ENCODE measurements at places on chromosomes 1 and 21.

DNA sequence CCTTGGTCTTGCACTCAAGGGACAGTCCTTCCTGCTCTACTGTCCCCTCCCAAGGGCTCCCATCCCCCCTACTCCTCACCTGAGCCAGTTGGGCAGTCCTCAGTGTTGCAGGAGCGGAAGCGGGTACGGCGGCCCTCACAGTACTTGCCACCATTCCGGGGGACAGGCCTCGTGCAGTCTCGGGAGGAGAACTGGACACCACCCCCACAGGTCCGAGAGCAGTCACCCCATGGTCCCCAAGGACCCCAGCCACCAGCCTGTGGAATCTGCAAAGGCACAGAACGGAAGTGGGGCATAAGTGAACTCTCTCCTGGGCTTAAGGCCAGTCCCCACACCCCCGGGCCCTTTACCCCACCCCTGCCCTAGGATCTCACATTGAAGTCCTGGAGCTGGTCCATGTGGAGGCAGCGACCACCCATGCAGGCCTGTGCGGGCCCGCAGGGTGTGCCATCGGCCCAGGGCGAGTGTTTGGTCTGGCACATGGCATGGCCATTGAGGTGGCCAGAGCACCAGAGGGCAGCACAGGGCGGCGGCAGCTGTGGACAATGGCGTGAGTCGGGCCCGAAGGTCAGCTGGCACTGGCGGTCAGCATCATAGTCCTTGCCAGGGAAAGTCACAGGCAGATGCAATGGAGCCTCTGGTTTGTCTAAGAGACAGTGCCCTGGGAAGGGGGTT is 5.2 kb downstream of the ADAMTS4 start:
- no peak for DNase-seq

DNA sequence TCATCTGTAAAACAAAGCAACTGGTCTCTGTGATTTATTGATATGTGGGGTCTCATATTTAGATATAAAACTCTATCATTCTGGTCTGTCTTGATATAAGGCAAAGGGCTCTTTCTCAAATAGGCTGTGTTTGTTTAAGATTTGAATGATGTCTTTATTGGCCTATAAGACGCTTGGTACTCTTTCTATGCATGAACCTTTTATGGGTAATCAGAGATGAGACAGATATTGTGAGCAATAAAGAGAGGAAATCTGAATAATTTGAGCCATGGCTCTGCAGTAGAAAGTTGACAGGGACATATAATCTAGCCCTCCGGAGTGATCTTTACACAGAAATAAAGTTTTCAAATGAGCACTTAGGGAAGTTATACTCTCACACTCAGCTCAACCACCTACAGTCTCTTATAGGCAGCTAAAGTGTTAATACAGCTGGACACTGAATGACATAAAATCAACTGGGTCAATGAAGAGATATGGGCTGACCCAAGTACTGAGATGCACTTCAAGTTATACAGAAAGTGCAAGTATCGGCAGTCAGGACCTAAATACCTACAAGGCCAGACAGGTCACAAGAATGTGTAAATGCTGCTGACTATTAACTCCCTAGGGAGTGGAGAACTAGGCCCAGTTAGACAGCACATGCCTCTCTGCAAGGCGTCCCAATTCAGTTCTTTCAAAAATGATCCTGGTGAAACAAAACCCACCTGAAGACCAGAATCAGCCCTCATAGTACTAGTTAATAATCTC is 111.0 kb downstream of the PTPN14 start:
- no peak for DNase-seq

DNA sequence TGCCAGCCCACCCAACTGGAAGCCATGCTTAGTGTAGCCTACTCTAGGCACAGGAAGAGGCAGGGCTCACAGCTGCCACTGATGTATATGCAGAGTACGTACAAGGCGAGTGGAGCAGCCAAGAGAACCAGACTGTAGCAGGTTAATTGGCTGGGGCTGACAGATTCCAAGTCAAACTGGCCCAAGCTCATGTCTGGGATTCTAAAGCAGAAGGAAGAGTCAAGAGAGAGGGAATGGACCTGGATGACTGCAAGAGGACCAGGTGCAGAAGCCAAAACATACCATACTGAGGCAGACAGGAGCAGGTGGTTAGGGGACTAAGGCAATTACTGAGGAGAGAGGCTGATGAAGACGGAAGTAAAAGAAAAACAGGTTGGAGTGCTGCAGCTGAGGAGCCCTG is 51.3 kb upstream of the LRRN2 start:
- DNase-seq, result no peak

- no peak for DNase-seq
Observed at GRCh38 chr1:221549815-221550214, 192.1 kb downstream of the DUSP10 start.

GRCh38 chr1:215256936-215257679 is 174.6 kb downstream of the KCNK2 start:
- DNase-seq, result peak; percentile 16

GRCh38 chr1:221331273-221332183 is 410.4 kb downstream of the DUSP10 start:
- no peak for DNase-seq

DNA sequence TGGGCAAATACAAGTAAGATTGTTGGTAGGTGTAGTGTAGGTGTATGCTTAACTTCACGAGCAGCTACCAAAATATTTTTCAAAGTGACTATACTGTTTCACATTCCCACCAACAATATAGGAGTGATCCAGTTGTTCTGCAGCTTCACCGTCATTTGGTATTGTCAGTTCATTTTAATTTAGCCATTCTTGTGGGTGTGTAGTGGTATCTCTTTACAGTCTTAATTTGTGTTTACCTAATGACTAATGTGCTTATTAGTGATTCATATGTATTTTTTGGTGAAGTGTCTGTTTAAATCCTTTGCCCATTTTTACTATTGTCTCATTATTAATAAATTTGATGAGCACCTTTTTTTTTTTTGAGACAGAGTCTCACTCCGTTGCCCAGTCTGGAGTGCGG is 35.4 kb downstream of the RCSD1 start:
- no peak for DNase-seq

DNA sequence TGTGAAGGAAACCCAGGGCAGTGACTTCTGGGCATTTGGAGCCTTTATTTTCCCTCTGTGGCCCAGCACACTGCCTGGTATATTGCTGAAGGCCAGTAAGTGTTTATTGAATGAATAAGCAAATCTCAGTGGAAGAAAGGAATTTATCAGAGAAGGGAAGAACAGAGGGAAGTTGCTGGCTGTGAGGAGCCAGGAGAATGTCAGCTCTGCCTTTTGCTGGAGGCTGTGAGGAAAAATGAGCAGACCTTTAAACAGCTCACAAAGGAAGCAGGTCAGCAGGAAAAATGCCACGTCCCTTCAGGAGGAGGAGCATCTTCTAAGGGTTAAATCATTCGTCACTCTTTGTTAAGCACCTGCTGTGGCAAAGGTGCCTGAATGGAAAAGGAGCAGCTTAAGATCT is 75.9 kb downstream of the GIPC2 start:
- DNase-seq, result no peak

- DNase-seq, result peak; percentile 46
Observed at GRCh38 chr1:206713910-206714312, 29.2 kb downstream of the MAPKAPK2 start.

GRCh38 chr1:12147201-12147701 is 19.5 kb upstream of the TNFRSF1B start:
- DNase-seq, result no peak

- DNase-seq, result peak; percentile 31
Observed at GRCh38 chr1:23810818-23811540, 10.4 kb upstream of the GALE start.

DNA sequence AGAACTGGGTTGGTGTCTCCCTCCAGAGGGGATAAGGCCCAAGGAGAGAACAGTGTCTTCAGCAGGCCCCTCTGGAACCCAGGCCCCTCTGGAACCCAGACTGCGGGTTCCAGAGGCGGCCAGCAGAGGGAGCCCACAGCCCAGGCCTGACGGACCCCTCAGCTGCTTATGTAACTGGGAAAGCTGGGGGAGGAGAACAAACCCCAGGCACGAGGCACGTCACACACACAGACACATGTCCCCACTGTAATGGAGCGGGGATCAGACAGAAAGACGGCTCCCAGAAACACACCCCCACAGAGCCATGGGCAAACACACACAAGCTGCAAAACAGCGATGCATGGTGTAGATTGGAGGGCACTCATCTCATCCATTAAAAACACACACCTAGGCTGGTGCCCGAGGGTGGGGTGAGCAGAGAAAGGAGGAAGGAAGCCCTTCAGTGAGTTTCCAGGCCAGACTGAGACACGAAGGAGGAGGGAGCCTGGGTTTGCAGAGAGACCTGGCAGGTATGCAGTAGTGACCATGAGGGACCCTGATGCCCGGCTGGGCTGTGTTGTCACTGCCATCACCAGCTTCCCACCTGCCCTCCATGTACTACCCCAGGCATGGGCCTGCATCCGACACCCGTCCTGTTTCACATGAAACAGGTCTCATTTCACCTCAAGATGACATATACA is 2.8 kb upstream of the IGSF8 start:
- peak; percentile 58 for DNase-seq

- no peak for DNase-seq
Observed at GRCh38 chr1:224329484-224329841, 509 bp downstream of the NVL start.

DNA sequence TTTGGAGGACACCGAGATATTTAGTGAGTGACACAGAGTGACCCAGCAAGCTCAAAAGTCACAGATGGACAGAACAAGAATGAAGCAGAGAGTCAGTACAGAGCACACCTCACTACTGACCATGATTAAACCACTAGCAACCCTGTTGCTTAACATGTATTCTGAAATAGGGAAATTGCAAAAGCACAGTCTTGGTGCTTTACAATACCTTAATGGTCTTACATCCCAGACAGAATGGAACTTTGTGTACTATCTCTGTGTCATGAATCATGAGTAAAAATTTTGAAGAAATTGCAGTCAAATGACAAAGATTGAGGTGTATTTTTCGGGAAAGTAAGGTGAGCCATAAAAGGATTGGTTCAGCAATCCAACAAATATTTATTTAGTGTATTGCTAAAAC is 2.7 kb upstream of the SAMSN1 start:
- DNase-seq, result no peak

DNA sequence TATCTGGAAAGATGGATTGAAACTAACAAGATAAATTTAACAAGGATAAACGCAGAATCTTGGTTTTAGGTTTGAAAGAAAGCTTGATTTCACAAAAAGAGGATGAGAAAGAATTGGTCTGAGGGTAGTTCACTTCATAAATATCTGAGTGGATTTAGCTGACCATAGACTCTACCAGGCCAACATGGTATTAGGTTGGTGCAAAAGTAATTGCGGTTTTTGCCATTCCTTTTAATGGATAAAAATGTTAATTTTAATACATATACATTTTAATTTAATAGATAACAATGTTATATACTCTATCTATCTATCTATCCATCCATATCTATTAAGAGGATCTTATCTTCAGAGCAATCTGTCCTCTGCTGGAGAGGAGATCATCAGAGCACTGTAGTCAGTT is 70.2 kb upstream of the PLXNA2 start:
- no peak for DNase-seq

GRCh38 chr1:8424539-8425116 is 106.7 kb downstream of the SLC45A1 start:
- no peak for DNase-seq

- no peak for DNase-seq
Observed at GRCh38 chr1:96837057-96837780, 115.6 kb downstream of the PTBP2 start.

DNA sequence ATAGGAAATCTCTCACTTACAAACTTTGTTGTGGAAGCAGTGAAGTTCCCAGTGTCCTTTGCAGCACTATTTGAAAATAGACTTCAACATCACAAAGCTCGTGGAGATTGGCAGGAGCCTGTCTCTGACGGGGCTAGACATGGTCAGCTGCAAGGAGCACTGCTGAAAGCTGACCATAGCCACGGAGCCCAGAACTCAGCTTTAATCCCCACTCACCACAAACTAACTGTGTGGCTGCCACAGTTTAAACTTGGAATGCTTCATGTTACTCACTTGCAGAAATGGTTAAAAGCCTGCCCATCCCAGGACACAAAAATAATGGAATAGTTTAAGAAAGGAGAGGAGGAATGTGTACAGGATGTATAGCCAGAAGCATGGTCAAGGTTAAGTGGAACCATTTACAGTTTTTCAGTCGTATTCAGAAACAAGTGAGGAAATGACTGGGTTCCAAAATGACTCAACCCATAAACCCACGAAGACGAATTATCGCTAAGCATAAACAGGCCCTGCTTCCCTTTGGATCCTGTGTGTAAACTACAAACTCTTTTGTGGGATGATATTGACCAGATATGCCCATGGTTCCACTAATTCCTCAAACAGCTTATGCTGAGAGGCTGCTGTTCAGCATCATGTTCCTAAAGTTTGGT is 18.2 kb downstream of the DNALI1 start:
- peak; percentile 89 for DNase-seq

- peak; percentile 41 for DNase-seq
Observed at GRCh38 chr1:39575191-39576015, 1.2 kb downstream of the PABPC4 start.

GRCh38 chr21:39533545-39534380 is 79.0 kb upstream of the B3GALT5 start:
- DNase-seq, result no peak

DNA sequence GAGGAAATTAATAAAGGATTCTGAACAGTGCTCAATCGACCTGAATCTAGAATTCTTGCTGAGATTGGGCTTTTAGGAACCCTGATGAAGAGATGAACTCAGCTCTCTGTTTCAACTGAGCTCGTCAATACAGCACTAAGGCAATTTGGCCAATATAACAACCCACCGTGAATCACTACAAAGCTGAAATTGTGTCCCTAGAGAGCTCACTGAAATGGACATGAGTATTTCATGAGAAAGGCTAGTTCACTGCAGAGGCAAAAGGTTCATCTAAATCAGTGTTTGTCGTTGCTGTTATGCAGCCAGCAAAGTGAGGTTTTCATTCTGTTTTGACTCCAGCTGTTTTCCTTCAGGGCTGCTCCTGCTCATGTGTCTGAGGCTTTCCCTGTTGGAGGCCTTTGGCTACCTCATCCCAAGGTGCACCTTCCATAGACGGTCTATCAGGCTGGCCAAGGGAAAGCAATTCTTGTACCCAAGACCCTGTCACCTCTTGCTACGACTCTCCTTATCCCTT is 83.5 kb downstream of the URB2 start:
- DNase-seq, result no peak

DNA sequence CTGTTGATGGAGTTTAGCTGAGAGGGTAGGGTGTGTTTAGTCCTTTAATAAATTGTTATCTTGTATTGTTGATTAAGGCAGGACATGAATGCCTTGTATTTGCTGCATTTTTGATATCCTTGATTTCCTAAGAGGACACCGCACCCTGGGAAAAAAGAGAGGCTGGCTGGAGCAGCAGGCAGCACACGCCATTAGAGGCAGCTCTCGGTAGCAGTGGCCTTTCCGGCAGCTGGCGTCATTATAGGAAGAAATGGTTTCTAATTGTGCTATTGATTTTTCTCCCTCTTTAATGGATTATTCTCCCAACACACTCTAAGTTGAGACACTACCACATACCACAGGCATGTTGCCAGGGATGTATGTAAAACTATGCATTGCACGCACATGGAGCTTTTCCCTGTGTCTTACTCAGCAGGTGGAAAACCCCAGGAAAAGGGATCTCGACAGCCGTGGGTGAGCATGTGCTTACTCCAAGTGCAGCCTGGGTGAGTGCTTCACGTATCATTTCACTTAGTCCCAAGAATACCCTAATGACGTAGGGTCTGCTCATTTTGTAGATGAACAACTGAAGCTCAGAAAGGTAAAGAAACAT is 440.4 kb upstream of the RUNX1 start:
- no peak for DNase-seq

GRCh38 chr1:198265073-198265661 is 108.4 kb downstream of the NEK7 start:
- no peak for DNase-seq

GRCh38 chr1:168506204-168506819 is 37.5 kb downstream of the XCL2 start:
- DNase-seq, result peak; percentile 85

GRCh38 chr1:42231253-42231652 is 66.7 kb upstream of the GUCA2A start:
- DNase-seq, result no peak
